ENCODE measurements at places on chromosomes 5 and 9.

- no peak for DNase-seq
These were observed 53.3 kb downstream of the AHRR start for GRCh38 chr5:374631-375335.

GRCh38 chr9:110891760-110892159 is 146.5 kb downstream of the LPAR1 start:
- peak; percentile 93 for DNase-seq

GRCh38 chr9:125747765-125748445 is 732 bp downstream of the PBX3 start:
- DNase-seq: no peak

GRCh38 chr5:4191041-4191440 is 595.4 kb downstream of the IRX1 start:
- DNase-seq: no peak

DNA sequence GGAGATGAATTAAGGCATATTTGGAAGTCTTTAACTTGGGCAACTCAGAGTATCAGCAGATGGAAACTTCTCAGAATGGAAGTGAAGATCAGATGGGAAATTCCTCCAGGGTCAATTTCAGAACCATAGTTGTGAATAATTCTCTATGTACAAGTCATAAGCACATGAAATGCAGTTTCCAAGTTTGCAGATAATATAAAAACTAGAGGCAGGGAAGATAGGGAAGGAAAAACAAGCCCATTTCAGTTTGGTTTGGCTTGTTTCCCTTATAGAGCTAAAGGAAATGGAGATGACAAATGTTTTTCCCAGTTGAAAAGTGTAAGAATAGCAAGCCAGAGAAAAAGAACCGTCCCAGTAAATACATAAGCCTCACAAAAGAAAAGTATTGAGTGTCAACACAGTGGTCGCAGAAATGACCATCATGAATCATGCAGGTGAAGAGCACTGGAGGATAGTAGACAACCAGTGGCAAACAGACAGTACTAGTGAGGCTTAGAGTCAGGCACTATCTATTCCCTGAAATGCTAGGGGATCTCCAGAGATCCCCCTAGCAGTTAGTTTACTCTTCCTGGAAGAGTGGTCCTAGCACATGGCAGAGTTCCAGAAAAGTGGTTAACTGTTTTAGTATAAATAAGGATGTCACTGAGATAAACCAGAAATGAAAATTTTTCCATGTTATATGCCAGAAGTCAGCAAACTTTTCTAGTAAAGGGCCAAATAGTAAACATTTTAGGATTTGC is 245.9 kb downstream of the SAXO1 start:
- no peak for DNase-seq

DNA sequence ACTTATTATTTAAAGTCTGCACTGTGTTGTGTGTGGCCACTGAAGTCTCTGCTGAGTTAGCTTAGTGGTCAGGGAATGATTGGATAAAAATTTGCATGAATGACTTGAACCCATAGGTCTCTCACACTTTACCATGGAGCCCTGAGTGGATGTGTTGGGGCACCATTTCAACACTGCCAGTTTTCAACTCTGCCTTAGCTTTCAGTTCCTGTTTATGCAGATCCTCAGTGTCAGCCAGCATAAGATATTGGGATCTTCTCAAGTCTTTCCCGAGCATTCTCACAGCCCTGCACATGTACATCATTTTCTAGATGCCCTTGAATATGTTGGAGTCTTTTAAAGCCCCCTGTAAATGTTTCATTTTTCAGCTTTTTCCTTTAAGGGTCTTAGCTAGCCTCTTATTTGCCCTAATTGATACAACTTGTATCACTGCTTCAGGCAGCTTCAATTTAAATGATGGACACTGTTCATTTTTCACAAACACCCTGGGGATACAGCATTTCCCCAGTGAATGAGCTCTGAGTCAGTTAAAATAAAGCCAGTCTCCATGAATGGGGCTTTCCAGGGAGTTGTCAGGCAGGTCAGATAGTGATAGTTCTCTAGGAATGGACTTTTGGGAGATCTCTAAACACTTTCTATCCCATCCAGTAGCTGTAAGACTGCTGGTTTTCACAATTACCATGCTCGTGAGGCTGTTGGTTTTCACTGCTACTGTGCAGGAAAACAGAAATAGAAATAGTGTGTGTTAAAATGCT is 211.9 kb upstream of the PAPPA start:
- DNase-seq: peak; percentile 43

- DNase-seq: no peak
These were observed 45.7 kb upstream of the SLCO4C1 start for GRCh38 chr5:102341681-102342288.

- peak; percentile 34 for DNase-seq
These were observed 28.3 kb upstream of the TGFBR1 start for GRCh38 chr9:99076483-99077171.

GRCh38 chr9:82489201-82489821 is 500.7 kb downstream of the SPATA31D1 start:
- no peak for DNase-seq

- DNase-seq: no peak
These were observed 290.5 kb downstream of the ANXA1 start for GRCh38 chr9:73441890-73442818.

Measured in MV-4-11 (cell line).